Bronchial smooth muscle cell (primary cell): ENCODE measurements at places on chromosomes 5 and 9. TPM values are rescaled to one million over a fixed set of nuclear protein-coding genes. Genes with fewer than 3 reads are reported as not detected.

Gene HMMR
- 0.86 and 4.7 TPM in 2 replicates for total RNA-seq

Gene OR1J2
- not detected in 2 replicates for total RNA-seq

Gene IRX4
- total RNA-seq, result not detected in 2 replicates

Gene HRH2
- total RNA-seq, result under 0.01 TPM in 1 of 2 replicates, not detected in the other
